ENCODE measurements at places on chromosomes 11 and 22.

DNA sequence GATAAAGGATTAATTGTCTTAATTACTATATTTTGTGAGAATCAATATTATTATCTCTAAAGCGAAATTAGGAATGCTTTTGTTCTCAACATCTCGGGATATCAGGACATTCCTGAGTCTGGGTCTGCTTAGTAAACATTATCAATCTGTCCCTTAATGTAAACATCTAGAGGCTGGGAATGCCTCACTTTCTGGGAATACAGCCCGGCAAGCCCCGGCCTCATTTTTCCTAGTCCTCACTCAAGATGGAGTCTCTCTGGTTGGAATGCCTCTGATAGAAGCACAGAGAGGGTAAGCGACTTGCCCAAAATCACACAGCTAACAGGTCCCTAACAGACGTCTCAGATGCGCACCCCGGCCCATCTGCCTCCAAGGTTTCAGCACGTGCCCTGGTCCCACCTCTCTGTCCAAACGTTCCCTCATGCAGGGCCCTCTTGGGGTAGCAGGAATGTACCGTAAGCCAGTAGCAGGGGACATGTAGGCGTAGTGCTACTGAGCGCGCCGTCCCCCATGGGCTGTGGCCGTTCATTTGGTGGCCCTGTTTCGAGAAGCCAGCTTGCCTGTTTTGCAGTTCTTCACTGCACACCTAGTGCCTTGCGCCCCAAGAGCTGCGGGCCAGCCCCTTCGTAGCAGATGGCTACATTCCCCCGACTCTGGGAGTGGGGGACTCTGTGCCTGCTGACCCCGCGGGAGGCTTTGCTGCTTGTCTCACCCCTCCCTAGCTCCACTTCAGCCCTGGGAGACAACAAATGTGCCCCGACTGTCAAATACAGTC, 62.2 kb upstream of the FADD start:
- no peak for DNase-seq

GRCh38 chr11:126408496-126408895, 53.0 kb downstream of the ST3GAL4 start:
- no peak for DNase-seq

GRCh38 chr11:113806406-113806805, 26.8 kb downstream of the CLDN25 start:
- no peak for DNase-seq

GRCh38 chr22:17085277-17086181, 729 bp downstream of the IL17RA start:
- peak; percentile 81 for DNase-seq

DNA sequence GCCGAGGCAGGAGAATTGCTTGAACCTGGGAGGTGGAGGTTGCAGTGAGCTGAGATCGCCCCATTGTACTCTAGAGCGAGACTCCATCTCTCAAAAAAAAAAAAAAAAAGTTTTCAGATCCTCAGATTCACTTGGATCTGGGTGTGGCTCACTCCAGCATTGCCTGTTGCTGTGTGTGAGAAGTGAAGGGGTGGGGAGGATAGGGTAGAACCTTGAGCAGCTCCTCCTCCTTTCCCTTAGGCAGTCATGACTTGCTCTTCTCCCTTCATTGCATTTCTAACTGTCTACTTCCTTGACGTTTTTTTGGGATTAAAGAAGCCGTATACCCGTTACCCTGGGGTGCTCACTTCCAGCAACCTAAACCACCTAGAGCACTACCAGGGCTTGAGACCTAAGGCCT, 63.1 kb upstream of the YWHAH start:
- no peak for DNase-seq

GRCh38 chr11:68479390-68479789, 18.8 kb downstream of the PPP6R3 start:
- DNase-seq: no peak

DNA sequence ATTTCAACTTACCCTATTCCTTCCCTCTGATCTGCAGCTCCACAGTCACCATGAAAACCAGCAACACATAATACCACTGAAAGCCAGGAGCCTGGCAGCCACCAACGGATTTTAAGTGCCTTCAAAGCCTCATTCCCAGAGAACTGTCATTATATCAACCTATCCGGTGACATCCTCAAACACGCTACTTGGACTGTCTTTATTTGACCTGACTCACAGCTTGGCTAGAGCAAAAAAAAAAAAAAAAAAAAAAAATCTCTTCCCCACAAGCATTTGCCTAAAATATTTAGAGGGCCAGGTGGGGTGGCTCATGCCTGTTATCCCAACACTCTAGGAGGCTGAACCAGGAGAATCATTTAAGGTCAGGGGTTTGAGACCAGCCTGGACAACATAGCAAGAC, 32.4 kb upstream of the ARHGAP32 start:
- DNase-seq: no peak
